ENCODE measurements at places on chromosomes 5 and 9.
A peak's percentile ranks its signal among the peaks of the same experiment; 100 is the strongest.

GRCh38 chr5:88251048-88251711 lies 17.5 kb downstream of the TMEM161B start:
- no peak for DNase-seq

DNA sequence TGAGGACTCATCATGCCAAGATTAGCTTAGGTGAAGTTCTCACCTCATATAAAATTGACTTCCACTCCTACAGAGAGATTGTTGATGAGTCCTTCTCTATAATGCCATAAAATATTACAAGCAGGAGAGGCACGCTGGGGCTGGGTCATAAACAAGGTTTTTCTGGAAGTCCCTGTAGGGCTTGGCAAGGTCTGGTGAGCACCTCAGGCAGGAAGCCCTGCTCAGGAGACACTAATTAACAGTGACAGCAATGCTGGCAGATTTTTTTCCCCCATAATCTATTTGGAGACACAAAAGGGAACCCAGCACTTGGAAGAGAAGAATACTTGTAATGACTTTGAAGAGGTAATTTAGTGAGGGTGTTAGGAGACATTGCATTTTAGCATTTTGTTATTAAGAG lies 118.7 kb downstream of the DIRAS2 start:
- DNase-seq: no peak

DNA sequence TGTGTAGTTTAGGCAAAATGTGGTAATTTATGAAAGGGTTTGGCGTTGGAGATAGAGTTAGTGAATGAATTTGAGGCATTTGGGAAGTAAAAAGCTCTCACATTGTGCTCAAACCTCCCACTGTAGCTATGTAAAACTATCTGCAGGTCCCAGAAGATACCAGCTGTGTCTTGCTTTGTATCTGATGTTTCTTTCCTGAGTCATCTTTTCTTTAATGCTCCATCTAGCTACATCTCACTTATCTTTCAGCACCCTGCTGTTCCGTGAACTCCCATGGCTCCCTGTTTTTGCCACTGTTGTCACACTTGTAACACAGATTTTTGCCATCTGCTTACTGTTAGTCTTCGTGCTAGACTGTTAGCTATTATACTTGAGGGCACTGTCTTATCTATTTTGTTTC lies 253.1 kb downstream of the NPR3 start:
- no peak for DNase-seq

DNA sequence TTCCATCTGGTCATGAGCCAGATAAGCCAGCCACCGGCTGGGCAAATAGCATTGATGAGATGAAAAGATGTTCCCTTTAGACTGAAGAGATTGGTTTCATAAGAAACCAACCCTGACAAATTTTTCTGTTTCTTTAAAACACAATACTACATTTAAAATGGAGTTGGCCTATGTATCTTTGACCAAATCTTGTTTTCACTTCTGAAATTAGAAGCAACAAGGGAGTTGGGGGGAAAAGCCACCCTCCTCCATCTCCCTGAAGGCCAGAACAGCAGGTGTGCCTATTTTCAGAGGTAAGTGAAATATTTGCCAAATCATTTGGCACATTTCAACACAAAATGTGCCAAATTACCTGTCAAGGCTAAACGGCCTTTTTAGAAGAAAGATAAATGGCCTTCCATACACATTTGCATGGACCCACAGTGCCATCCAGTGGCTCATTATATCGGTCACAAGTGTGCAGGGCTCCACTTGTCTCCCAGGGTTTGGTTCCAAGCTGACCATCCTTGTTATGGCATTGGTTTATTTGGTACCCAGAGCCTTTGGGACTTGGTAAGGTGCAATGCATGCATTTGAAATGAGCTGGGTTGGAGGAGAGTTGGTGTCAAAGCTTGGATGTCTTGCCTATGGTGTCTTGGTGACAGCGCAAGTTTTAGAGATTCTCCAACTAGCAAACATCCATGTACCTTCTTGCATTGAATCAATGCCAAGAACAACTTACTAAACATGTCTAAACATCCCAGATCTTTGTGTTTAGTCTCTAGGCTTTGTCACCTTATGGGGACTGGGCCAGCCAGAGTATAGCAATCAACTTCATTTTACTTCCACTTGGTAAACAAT lies 372.0 kb upstream of the KIF2A start:
- no peak for DNase-seq

- DNase-seq: no peak
Measured at GRCh38 chr5:133032852-133033742, 6.7 kb upstream of the ZCCHC10 start.

GRCh38 chr5:41253109-41253508 lies 39.8 kb upstream of the C6 start:
- DNase-seq: no peak

DNA sequence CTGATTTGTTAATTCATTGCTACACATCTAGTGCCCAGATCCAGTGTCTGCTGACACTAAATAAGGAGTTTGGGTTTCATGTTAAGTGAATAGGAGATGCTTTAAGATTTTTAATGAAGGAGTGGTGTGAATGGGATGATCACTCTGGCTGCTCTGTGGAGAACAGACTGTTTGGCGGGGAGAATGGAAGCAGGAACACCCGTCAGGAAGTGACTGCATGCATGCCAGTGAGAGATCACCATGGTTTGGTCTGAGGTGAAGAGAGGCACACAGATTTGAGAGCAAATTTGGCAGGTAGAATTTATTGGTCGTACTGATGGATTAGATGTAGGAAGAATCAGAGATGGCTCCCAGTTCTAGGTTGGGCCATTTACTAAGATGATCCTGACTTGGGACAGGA lies 19.8 kb downstream of the ATP6V0E1 start:
- DNase-seq: no peak

- DNase-seq: no peak
Measured at GRCh38 chr5:11427569-11427968, 476.7 kb downstream of the CTNND2 start.

GRCh38 chr9:86939321-86939720 lies 8.0 kb downstream of the GAS1 start:
- DNase-seq: no peak

DNA sequence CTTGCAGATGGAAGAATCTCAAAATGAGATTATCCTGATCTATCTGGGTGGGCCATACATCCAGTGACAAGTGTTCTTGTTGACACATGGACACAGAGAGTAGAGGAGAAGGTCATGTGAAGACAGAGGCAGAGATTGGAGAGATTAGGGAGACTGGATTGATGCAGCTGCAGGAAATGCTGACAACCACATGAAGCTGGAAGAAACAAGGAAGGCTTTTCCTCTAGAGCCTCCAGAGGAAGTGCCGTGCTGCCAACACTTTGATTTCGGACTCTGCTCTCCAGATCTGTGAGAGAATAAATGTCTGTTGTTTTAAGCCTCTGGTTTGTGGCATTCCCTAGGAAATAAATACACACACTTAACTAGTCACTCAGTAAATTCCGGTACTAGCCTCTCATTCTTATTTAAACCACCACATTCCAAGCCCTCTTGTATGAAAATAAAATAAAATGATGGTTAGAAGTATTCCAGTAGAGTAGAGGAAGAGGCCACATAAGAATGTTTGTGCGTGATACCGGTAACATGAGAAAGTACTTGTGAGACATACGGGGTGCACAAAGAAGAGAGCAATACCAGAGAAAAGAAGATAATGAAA lies 110.9 kb upstream of the DMAC1 start:
- no peak for DNase-seq

- peak; percentile 82 for DNase-seq
Measured at GRCh38 chr9:35604578-35605350, at the start of gene TESK1. Gene TESK1, plus strand, starts transcription at chr9:35605262. Its CDS starts 358 bp downstream, at chr9:35605620.
